ENCODE measurements at places on chromosomes 4 and X.

GRCh38 chr4:153645183-153645582, 38.9 kb upstream of the TLR2 start:
- no peak for DNase-seq

- DNase-seq, result no peak
These were observed 255.1 kb upstream of the GPC4 start for GRCh38 chrX:133670383-133670782.

- peak; percentile 20 for DNase-seq
These were observed 41.7 kb downstream of the CNGA2 start for GRCh38 chrX:151776181-151776731.

GRCh38 chr4:24557026-24558025, 27.0 kb downstream of the DHX15 start:
- no peak for DNase-seq

DNA sequence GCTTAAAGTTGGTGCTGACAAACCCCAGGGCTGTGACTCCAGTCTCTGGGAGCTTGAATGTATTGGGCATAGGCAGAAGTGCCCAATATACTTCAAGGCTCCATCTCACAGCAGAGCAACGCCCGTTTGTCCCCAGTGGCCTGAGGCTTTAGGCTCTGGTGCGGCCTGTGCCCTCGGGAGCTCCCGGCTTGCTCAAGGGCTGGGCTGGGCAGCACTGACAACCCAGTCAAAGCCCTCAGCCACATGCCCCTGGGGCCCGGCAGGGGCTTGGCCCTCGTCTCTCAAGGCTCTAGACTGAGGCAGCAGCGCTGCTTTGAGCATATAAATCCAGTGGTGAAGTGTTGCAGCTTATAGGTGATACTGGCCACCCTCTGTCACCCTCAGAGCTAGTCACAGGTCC, 203.7 kb downstream of the AFAP1 start:
- DNase-seq, result no peak
